ENCODE measurements at places on chromosomes 1 and 21.

GRCh38 chr21:39538453-39539042 lies 74.2 kb upstream of the B3GALT5 start:
- no peak for DNase-seq

DNA sequence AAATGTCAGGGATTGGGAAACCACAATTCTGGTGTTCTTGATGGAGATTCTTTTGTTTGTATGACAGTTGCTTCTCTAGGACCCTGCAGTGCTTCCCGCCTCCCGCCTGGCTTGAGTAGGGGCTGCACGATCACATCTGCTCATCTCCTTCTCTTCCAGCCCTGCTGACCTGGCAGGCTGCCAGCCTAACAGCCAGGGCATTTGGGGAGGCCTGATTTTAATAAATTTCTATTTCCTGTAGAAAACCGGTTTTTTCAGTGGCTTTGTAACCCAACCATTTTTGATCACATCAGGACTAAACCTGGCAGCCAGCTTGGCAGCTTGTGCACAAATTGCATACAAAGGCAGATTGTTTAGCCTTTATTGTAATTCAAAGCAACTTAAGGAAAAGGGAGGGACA lies 78.9 kb downstream of the UBE2U start:
- no peak for DNase-seq

- DNase-seq = no peak
These were observed 32.4 kb downstream of the ERICH3 start for GRCh38 chr1:74641161-74641560.

DNA sequence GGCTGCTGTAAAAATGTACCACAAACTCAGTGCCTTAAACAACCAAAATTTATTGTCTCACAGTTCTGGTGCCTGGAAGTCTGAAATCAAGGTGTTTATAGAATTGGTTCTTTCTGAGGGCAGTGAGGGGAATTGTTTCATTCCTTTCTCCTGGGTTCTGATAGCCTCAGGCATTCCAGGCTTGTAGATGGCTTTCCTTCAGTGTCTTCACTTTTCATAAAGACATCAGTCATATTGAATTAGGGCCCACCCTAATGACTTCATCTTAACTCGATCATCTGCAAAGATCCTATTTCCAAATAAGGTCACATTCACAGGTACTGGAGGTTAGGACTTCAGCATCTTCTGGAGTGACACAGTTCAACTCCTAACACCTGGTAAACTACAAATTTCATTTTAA lies 15.0 kb downstream of the CDKN2C start:
- DNase-seq = no peak
